ENCODE measurements at places on chromosomes 12 and 14.
A peak's percentile ranks its signal among the peaks of the same experiment; 100 is the strongest.

DNA sequence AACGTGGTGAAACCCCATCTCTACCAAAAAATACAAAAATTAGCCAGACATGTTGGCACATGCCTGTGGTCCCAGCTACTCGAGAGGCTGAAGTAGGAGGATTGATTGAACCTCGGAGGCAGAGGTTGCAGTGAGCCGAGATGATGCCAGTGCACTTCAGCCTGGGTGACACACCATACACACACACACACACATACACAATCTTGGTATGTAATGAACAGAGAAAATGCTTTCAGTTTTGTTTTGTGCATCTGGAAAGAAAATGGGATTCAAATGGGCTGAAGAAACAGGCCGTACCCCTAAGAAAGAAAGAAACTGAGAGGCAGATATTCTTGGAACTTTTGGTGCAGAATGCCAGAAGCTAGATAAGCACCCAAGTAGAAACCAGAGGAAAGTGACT, 107.2 kb downstream of the PDE3A start:
- DNase-seq, result no peak

- DNase-seq, result no peak
These were observed 3.7 kb upstream of the USP15 start for GRCh38 chr12:62256408-62257096.

DNA sequence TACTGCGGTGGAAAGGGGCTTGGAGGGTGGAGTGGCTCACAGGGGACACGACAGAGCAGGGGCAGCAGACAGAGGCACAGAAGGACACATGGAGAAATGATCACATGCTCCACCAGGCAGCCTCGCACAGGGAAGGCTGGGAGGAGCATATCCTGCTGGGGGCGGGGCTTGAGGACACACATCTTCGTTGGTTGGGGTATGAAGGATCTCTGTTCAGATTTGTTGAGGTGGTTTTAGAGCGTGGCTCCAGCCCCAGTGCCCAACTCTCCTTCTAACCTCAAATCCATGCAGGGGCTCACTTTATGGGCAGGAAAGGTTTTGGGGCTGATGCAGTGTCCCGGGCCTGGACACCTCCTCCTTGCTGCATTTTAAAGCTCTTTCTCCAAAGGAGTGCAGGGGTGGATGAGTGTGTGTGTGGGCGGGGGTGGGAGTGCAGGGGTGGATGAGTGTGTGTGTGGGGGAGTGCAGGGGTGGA, 733 bp upstream of the P3H3 start:
- peak; percentile 84 for DNase-seq

GRCh38 chr12:11768233-11768965, 118.9 kb downstream of the ETV6 start:
- no peak for DNase-seq

DNA sequence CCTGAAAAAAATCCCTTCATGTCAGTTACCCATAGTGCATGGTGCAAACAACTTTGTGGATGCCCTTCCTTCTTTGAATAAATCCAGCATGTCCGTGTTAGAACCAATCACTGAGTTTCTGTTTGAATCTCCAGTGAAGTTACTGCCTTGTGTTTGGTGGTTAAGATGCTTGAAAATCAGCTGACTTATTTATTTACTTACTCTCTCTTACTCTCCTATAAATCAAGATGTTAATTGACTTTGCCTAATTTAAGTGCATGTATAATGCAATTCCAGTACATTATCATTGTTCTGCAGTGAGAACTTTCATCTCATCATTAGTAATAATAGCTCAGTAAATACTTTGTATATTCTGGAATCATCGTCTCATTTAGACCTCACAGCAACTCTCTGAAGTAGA, 114.2 kb downstream of the ESRRB start:
- no peak for DNase-seq

DNA sequence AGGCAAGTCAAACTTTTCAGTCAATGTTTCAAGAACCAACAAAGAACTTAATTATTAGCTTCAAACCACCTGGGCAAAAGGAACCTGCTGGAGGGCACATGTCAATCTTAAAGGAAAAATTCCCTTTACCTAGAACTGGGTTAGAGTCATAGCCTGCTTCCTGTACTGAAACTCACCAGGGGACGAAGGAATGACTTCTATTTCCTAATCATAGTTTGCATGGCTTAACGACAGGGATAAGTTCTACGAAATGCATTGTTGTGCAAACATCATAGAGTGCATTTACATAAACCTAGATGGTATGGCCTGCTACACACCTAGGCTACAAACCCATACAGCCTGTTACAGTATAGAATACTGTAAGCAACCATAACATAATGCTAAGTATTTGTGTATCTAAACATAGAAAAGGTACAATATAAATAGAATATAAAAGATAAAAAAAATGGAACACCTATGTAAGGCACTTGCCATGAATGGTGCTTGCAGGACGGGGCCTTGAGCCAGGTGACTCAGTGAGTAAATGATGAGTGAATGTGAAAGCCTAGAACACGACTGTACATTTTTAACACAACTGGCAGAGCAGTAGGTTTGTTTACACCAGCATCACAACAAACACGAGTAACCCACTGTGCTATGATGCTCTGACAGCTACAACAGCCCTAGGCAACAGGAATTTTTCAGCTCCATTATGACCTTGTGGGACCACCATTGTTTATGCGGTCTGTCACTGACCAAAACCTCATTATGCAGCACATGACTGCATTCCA, 234.9 kb upstream of the CAND1 start:
- DNase-seq, result no peak

GRCh38 chr14:36857136-36857535, 195.5 kb downstream of the PAX9 start:
- DNase-seq, result no peak

- no peak for DNase-seq
These were observed 7.4 kb downstream of the KRT84 start for GRCh38 chr12:52378091-52378490.

GRCh38 chr14:32564596-32564995, 235.5 kb downstream of the AKAP6 start:
- no peak for DNase-seq

DNA sequence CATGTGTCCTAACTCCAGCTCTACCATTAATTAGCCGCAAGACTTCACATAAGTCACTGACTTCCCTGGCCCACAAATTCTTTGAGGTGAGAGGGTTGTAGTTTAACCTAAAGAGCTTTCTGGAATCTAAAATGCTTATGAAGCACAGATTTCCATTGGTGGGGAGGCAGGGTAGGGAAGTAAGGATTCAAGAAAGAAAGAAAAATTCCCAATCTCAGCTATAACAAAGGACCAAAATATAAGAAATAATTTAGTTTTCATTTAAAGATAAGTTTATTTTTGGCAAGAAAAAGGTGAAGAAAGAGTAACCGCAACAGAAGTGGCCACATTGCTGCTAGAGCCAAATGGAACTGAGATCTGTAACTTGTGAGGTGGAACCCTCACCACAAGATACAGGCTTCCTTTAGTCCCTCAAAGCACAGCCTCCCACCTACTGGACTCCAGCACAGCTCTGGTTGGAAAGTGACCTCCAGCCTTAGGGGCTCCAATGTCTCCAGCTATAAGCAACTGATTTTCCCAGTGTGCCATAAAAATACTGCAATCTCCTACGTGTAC, 23.6 kb downstream of the DAD1 start:
- no peak for DNase-seq

DNA sequence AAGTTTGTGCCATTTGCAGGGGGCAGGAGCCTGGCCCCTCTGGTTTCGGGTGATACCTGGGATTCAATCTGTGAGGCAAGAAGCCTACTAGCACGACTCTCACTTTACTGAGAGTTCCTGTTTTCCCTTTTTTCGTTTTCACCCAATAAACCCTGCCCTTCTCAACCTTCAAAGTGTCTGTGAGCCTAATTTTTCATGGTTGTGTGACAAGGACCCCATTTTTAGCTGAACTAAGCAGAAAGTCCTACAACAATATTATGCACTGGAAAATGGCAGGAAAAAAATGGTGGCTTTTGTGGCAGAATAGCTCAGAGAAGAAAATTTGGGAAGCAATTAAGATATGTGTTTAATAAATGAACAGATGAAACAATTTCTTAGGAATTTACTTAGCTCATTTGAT, 432.1 kb downstream of the C12orf50 start:
- no peak for DNase-seq

GRCh38 chr14:71121711-71122110, 214.5 kb downstream of the PCNX1 start:
- DNase-seq, result no peak

DNA sequence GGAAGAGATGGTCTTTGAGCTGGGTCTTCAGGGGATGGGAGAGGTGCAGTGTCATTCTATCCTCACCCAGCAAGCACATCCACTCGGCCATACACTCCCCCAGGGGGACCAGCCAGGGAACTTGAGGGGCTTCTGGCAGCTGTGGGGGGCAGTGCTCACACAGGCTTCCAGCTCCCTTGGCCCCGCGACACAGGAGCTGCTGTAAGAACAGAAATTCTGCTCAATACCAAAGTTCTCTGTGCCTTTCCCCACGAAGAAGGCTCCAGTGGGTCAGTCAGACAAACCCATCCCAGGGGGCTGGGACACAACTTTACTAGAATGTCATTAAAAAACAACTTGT, 289.1 kb upstream of the RTL1 start:
- DNase-seq, result no peak

- DNase-seq, result no peak
These were observed 17.3 kb upstream of the ALDH2 start for GRCh38 chr12:111749391-111749790.

- DNase-seq, result no peak
These were observed 104.9 kb downstream of the PDZRN4 start for GRCh38 chr12:41293011-41293410.

DNA sequence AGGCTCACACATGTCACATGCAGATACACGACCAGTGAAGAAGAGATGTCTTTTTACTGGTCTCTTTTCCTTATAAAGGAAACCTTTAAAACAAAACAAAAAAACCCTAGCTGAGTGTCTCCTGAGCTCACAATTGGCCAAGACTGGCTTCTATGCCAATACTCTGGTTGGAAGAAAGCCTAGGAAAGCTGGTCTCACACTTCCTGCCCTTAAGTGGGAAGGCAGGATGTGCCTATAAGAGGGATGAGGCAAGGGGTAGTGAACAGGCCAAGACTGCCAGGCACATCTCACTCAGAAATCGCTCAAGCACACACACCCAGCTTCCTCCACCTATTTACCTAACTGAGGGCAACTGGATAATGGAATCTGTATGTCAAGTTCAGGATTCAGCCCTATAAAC, 50.0 kb downstream of the SOCS2 start:
- no peak for DNase-seq

- no peak for DNase-seq
These were observed 56.7 kb downstream of the BEGAIN start for GRCh38 chr14:100530270-100531072.

- DNase-seq, result no peak
These were observed 82.0 kb upstream of the HMGA2 start for GRCh38 chr12:65742018-65743010.

- no peak for DNase-seq
These were observed 68.9 kb downstream of the SPPL3 start for GRCh38 chr12:120835304-120835612.

- DNase-seq, result peak; percentile 36
These were observed 1108.8 kb upstream of the SEL1L start for GRCh38 chr14:82642425-82642824.

- no peak for DNase-seq
These were observed 196.3 kb downstream of the TRHDE start for GRCh38 chr12:72468505-72468904.

- DNase-seq, result no peak
These were observed 3.5 kb downstream of the RAB15 start for GRCh38 chr14:64968651-64969050.

GRCh38 chr12:72346363-72346944, 74.3 kb downstream of the TRHDE start:
- peak; percentile 55 for DNase-seq

DNA sequence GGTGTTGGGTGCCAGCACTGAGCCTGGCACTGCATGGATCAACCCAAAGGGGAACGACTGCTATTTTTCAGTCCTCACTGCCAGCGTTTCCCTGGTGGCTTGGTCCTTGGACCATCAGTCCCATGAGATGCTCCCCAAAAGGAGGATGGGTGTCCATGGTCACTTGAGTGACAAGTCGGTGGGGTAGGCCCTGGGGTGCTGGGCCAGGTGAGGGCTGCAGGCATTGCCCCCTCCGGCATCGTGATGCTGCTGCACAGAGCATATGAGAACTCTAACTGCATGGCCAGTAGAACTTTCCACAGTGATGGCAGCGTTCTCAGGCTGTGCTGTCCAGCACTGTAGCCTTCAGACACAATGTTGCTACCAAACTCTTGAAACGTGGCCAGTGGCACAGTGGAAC, 16.2 kb downstream of the SETD1B start:
- DNase-seq, result no peak

DNA sequence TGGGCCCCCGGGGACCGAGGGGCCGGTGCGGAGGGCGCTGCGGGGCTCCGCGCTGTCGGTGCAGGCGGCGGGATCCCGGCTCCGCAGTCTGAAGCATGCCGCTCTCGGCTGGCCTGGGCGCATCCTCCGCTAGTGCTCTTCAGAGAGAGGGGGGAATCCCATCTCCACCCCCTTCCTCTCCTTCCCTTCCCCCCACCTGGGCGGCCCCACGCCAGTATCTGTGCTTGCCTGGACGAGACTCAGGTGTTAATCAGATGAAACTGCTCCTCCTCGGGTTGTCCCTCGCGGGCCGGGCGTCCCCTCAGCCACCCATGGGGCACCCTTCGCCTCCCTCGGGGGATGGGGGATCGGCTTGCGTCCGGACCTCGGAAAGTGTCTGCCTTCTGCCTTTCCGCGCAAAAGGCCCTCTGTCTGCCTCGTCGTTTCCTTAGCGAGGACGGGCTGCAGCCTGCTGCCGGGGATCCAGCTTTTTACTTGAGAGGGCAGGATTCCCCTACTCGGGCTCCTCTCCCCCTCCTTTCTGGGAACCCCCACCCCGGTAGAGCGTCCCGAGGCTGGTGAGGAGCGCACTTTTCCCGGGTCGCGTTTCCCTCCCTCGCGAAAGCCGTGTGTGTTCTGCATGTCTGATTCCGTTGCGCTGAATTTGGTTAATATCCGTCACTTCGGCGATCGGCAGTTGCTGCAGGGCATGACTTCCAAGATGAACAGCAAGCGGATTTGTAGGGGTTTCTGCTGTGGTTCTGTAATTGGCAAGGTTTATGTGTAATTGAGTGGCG, 1.1 kb downstream of the GPHN start:
- peak; percentile 31 for DNase-seq

DNA sequence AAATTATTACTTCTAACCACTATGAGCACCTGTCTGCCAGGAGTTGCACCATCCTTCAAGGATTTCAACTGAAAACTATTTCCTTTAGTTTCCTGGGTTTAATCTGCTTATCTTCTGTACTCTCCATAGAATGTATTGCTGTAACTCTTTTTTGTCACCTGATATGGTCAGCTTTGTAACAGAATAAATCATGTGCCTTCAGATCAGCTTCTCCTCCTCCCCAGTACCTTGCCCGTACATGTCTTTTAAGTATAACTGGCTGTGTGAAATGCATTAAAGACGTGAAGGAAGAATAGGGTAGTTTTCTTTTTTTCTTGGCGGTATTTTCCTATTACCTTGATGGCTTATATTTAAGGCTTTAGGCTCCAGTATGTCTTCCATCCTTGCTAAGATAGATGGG, 200.3 kb upstream of the NAV3 start:
- no peak for DNase-seq

DNA sequence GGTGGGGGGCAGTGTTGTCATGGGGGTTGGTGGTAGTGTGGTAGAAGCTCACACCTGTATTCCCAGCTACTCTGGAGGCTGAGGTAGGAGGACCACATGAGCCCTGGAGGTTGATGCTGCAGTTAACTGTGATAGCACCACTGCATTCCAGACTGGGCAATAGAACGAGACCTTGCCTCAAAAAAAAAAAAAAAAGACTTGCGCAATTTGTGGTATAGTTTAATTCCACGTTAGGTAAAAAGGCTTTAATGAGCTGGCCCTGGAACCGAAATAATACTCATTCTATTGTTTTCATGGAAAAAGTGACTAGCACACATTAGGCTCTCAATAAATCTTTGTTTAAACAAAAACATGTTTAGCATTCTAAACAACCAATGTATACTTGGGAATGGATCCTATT, 25.4 kb upstream of the NAP1L1 start:
- no peak for DNase-seq

Data from HEK293T (cell line).